ENCODE measurements at places on chromosomes 4 and X.
A peak's percentile ranks its signal among the peaks of the same experiment; 100 is the strongest.

DNA sequence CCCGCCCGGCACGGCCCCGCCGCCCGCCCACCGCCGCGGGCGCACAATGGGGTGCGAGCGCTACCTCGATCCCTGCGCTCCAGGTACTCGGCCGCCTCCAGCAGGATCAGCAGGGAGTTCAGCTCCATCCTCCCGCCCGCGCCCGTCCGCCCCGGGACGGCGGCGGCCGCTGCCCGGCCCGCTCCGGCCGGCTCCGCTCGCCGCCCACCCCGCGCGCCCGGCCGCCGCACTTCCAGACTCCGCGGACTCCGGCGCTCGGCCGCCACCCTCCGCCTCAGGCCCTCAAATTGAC lies at the start of gene MXD4:
Gene MXD4, minus strand, starts transcription at position 257 of the 292 bp plus-strand sequence. Its CDS starts 129 bp downstream, at position 128.
- DNase-seq: no peak

- DNase-seq: no peak
Measured at GRCh38 chr4:186628058-186628711, 72.8 kb upstream of the MTNR1A start.

- DNase-seq: peak; percentile 9
Measured at GRCh38 chrX:104370089-104370488, 115.4 kb upstream of the ESX1 start.

DNA sequence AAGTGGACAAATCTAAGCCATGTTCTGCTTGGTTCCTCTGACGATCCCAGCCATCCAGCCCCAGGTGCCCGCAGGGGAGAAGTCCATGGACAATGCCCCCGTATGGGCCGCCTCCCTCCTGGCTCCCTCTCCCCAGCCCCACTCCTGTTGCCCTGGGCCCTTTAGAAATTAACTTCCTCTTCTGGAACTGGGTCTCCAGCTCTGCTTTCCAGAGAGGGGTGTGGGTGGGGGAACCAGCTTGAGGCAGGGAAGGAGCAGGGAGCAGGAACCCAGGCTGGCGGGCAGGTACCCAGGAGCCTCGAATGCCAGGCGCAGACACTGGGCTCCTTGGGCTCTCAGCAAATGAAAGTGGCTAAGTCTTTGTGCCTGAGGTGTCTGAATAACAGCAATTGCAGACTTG lies 12.7 kb upstream of the ABLIM2 start:
- DNase-seq: no peak

DNA sequence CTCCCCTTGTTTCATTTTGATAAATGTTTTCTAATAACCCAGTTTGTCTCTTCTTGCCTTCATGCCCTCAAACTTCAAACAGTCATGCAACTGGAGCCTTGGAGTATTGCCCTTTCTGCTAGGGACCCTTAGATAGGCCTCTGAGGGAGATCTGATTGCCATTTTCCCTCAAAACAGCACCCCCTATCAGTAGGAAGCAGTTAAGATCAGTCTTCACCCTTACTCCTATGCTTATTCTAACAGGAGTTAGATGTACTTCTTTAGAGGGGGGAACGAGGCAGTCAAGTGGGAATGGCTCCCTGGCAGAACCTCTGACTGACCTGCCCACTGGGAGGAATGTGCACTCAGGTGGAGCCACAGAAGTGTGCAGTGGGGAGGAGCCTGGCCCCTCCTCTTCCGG lies 74.1 kb downstream of the FAM47A start:
- DNase-seq: no peak

- no peak for DNase-seq
Measured at GRCh38 chr4:27094783-27095182, 234.1 kb downstream of the STIM2 start.

GRCh38 chr4:24774452-24774851 lies 20.9 kb upstream of the SOD3 start:
- DNase-seq: no peak

- DNase-seq: peak; percentile 88
Measured at GRCh38 chr4:166165829-166166420, 292.9 kb downstream of the TLL1 start.

- DNase-seq: no peak
Measured at GRCh38 chr4:126458993-126459392, 1144.2 kb downstream of the FAT4 start.

GRCh38 chr4:40301603-40302002 lies 33.5 kb upstream of the CHRNA9 start:
- no peak for DNase-seq

GRCh38 chr4:122047456-122048425 lies 95.9 kb upstream of the TRPC3 start:
- DNase-seq: no peak

GRCh38 chrX:40415675-40416074 lies 165.1 kb upstream of the ATP6AP2 start:
- no peak for DNase-seq

- no peak for DNase-seq
Measured at GRCh38 chrX:79572566-79572965, 205.4 kb upstream of the ITM2A start.

GRCh38 chr4:9996319-9997110 lies 24.8 kb downstream of the SLC2A9 start:
- no peak for DNase-seq

DNA sequence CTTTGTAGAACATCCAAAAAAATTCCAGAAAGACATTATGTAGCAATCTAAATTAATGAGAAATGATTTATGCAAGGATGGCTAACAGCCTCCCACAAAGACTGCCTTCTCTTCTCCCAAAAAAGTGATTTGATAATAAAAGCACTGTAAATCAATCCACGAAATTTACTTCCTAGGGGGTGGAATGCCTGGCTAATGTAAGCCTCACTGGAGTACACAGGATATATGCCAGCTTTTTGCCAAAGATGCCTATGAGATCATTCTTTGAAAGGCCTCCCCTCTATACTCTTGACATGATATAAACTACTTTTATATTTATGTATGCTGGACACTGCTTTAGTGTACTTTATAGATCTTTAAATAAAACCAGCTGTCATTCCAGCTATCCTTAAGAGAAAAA lies 211.1 kb downstream of the ADAMTS3 start:
- no peak for DNase-seq

DNA sequence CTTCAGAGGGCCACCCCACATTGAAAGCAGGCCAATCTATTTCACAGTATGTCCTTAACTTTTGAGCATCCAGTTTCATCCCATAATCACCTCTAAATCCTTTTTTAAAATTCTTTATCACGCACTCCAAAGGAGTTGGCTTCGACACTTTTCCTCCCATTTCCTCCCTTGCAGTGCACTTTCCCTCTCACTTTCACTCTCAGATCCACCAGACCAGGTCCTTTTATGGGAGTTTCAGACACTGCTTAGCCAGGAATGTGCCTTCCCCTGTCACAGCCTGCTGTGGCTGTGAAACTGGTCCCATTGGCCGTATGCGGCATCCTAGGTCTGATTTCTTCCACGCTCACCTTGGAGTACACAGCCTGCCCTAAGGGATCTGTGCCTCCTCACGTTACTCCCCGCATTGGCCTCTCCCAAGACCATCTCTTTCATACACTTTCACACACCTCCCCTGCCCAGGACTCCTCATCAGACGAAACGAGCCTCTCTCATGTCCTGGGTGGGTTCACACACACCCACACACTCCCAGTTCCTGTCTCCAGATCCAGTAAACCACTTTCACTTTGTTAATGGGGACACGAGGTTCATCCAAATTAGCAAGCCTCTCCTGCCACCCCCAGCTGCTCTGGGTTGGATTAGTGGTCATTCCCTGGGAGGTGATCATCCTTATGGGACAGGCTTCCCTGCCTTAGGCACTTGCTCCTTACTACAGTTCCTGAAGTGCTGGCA lies 10.0 kb upstream of the RHOXF2B start:
- DNase-seq: no peak

- peak; percentile 2 for DNase-seq
Measured at GRCh38 chr4:122045533-122045932, 93.7 kb upstream of the TRPC3 start.

GRCh38 chrX:145881175-145881995 lies 63.8 kb downstream of the SLITRK2 start:
- DNase-seq: no peak

DNA sequence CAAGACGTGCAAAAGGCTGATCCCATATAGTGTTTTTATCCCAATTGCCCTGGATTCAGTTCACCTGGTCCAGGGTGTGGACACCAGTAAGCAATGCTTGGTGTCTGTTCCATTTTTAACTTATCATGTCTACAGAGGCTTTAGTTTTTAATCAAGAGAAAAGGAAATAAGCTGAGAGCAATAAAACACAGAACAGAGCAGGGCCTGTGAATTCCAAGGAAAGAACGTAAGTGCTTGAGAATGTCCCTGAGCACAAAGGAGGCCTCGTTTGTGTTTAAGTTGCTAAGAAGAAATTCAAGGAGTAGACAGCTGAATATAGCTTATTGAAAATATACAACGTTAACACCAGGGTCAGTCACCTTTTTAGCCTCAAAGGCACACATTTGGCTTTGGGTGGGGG lies 191.3 kb downstream of the GPC3 start:
- DNase-seq: peak; percentile 64

DNA sequence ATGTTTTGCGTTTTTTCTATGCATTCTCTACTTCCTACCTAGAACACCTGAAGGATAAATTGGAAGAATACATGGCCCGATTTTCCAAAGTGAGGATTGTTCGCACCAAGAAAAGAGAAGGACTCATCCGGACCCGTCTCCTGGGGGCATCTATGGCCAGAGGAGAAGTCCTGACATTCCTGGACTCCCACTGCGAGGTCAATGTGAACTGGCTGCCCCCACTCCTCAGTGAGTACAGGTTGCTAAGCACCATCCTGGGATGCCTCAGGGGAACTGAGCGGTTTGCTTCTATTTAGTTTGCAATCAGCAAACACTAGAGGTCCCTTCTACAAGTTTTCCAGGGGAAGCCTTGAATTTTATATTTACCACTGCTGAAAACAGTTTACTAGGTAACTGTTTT lies 359.3 kb upstream of the GALNT7 start:
- no peak for DNase-seq

DNA sequence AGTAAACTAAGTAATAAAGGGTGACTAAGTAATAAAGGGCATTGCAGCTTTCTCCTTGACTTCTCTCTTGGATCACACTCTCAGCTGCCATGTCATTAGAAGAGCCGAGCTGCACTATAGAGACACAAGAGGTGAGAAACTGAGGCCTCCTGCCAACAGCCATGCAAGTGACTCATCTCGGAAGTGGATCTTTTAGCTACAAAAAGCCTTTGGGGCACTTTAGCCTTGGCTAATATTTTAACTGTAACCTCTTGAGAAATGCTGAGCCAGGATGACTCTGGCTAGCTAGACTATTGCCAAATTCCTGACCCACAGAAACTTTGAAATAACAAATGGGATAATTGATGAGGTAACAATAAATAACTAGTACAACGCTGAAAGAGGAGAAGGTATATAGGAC lies 1.5 kb upstream of the NEIL3 start:
- no peak for DNase-seq

DNA sequence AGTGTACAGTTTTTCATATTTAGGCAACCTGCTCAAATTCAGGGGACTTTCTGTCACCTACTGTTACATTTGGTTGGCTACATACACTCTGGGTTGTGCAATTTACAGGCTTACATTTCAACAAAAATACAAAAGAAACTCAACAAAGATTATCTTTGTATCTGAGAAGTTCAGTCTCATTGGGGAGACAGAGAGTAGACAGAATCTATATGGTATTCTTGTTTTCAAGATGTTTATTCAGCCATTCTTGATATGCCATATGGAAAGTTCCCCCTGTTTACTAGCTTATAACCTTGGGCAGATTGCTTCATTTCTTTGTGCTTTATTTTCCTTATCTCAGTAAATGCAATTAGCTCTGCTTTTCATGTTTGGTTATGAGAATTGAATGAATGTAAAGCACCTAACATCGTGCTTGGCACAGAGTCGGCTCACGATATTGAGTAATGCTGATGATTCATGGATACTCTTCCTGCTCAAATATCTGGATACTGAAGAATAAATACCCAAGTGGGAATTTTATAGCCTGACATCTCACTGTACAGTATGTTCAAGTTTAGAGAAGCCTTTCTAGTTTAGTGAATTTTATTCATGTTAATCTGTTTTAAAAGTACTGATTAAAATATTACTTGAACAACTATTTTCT lies 96.5 kb upstream of the PACRGL start:
- no peak for DNase-seq

GRCh38 chr4:172390331-172390730 lies 577.1 kb downstream of the GALNTL6 start:
- DNase-seq: no peak

GRCh38 chr4:5472160-5472591 lies 236.2 kb downstream of the EVC2 start:
- peak; percentile 82 for DNase-seq

GRCh38 chr4:2802618-2803531 lies 10.0 kb downstream of the SH3BP2 start:
- no peak for DNase-seq

- no peak for DNase-seq
Measured at GRCh38 chr4:2816401-2816954, 23.6 kb downstream of the SH3BP2 start.

- DNase-seq: peak; percentile 85
Measured at GRCh38 chrX:102155806-102156179, at the start of gene BEX5. BEX5 (minus strand) TSS chrX:102155977; CDS start chrX:102154265, 1,712 bp downstream.

DNA sequence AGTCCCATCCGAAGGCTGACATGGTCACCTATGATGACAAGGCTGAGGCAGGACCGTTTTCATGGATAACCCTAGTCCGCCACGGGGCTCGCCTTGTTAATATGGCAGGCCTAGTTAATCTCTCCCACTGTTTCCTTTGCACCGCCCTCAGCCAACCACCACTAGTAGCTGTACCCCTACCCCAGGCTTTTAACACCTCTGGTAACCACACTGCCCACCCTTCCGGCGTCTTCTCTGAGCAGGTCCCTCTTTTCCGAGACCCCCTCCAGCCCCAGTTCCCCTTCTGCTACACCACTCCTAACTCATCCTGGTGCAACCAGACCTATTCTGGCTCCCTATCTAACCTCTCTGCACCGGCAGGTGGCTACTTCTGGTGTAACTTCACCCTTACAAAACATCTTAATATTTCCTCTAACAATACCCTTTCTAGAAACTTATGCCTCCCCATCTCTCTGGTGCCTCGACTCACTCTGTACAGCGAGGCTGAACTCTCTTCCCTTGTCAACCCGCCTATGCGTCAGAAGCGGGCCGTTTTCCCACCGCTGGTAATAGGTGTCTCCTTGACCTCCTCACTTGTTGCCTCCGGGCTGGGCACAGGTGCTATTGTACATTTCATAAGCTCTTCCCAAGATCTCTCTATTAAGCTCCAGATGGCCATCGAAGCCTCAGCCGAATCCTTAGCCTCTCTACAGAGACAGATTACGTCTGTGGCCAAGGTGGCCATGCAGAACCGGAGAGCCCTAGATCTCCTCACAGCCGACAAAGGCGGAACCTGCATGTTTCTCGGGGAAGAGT lies 964.4 kb downstream of the RPA4 start:
- no peak for DNase-seq

DNA sequence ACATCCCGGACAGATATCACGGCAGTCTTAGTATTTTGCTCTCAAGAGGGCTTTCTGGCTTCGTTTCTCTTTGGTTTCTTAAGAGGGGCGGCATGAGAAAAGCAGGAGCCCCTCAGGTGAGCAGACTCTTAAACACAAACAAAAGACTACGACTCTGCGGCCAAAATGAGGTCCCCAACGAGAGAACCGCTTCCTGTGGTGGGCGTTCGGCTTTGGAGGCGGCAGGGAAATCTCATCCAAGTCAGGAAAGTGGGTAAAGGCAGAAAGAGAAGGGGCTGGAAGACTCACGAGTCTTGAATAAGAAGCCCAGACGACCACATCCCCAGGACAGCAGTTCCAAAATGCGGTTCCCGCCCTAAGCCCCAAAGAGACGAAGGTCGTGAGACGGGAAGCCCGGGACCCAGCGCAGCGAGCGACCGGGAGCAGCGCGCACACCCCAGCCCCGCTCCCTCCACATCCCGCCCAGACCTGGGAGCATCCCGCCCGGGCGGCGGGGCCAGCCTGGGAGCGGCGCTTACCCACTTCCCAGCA lies 409 bp downstream of the UGDH start:
- DNase-seq: peak; percentile 37

All from cerebellar cortex (tissue), 1 donor.